Panc1 (cell line): ENCODE measurements at places on chromosomes 13 and 19.

DNA sequence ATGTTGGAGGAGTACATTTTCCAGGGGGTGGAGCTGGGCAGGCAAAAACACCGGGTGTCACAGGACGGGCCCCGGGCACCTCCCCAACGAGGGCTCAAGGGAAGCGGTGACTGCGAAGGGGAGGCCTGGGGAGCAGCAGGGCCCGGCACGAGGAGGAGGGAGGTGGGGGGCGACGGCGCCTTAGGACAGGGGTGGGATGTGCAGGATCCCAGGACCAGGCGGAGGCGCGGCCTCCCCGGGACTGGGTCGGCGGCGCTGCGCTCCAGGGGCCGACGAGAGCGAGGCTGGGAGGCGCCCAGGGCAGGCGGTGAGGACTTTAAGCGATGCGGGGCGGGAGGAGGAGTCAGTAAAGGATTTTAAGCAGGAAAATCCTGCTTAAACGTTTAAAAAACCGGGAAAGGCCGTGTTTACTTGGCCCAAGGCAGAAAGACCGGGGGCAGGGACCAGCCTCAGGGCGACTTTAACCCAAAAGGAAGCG, 427 bp downstream of the ZNF160 start:
- H3K36me3 ChIP-seq: no peaks in the 10 kb centered on the region
- no peak for DNase-seq
- peak overlapping the region; percentile 89 for H3K4me3 ChIP-seq

DNA sequence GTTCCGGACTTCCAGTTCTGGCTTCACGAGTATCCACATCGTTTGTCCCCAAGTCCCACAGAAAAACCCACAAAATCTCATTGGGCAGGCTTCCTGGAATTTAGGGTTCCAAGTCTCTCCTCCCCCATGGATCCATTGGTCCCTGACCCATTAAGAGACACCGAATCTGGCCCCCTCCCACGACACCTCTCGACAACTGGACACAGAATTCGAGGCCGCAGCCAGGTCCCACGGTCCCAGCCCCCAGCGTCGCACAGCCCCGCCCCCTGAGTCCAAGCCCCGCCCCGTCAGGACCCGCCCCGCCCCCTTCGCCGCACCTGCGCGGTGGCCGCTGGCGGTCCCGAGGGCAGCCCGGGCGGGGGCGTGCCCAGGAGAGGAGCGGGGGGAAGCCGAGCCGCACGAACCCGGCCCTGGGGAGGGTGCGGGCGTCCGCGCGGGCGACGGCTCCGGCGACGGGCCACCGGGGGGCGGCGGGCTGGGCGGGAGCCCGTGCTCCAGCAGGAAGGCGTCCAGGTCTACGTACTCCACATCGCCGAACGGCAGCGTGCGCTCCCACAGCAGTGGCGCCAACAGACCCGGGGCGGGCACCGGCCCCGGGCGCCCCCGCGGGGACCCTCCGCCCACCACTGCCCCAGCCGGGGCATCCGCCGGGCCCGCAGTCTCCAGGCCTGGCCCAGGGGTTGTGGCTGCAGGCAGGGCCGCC, 1.8 kb downstream of the DBP start:
- H3K36me3 ChIP-seq: no peaks in the 10 kb centered on the region; the same call in 1 of the 2 replicates
- H3K4me3 ChIP-seq: peak overlapping the region; percentile 71

GRCh38 chr19:55454787-55455243, 6.6 kb downstream of the ISOC2 start:
- H3K27me3 ChIP-seq: peaks cover 6% of the 10 kb centered on the region
- 0 out of 2 replicates have a peak, but pooled peaks cover 3% of the 10 kb centered on the region for H3K36me3 ChIP-seq
- H3K27ac ChIP-seq: no peak overlapping the region
- H3K4me3 ChIP-seq: no peak overlapping the region
- no peak for DNase-seq
- peaks cover 3% of the 10 kb centered on the region for H3K4me1 ChIP-seq

DNA sequence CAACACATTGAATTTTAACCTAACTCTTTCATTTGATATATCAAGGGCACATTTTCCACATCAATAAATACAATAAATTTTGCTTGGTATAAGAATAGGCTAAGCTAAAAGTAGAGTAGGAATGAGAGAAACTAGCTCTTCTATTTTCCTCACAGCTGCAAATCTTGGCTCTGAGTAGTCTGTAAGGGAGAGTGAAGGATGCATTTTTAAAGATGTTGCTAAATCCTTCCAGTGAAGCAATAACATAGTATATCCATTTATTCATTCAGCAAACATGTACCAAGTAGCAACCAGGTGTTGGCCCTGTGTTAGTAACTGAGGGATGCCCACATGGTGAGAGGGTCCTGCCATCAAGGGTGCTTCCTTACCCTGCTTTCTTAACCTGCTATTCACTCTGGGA, 799.9 kb downstream of the PCDH9 start:
- no peaks in the 10 kb centered on the region for H3K36me3 ChIP-seq
- no peak overlapping the region for H3K4me3 ChIP-seq
- no peaks in the 10 kb centered on the region for H3K27me3 ChIP-seq
- DNase-seq: no peak
- H3K4me1 ChIP-seq: no peaks in the 10 kb centered on the region

GRCh38 chr19:50512112-50512998, 1.4 kb downstream of the ASPDH start:
- no peak overlapping the region for H3K27ac ChIP-seq
- H3K27me3 ChIP-seq: no peaks in the 10 kb centered on the region
- no peak for DNase-seq
- no peaks in the 10 kb centered on the region; the same call in 1 of the 2 replicates for H3K36me3 ChIP-seq
- H3K4me1 ChIP-seq: no peaks in the 10 kb centered on the region
